AG08395 (cell line): ENCODE measurements at places on chromosomes 2 and 18.

DNA sequence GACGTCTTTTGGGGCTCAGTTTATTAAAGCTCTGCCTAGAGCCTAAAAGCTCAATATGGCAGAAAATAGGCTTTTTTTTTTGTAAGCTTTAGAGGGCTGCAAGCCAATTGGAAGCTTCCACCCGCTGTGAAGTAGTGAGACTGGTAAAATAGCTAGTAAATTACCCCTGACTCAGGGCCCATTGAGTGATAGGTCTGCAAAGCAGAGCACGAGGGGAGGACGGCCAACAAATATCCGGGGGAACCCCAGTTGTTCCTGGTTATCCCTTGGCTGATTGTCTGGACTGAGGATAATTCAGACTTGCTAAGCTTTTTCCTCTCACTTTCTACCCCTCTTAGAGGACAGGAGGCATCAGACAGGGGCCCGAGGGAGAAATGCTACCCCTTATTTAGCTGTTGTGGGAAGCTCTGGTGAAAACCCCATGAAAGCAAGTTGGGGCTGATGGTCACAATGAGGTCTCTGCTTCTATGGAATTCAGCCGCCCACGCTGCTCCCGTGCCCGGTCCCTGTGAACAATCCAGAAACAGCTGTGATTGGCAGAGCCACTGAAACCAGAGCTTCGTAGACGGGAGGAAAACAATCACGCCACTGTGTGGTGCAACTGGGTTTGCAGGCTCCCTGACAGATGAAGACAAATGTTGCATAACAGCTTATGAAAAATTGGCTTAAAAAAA is 141.9 kb upstream of the LGALSL start:
- peak; percentile 92 for DNase-seq

DNA sequence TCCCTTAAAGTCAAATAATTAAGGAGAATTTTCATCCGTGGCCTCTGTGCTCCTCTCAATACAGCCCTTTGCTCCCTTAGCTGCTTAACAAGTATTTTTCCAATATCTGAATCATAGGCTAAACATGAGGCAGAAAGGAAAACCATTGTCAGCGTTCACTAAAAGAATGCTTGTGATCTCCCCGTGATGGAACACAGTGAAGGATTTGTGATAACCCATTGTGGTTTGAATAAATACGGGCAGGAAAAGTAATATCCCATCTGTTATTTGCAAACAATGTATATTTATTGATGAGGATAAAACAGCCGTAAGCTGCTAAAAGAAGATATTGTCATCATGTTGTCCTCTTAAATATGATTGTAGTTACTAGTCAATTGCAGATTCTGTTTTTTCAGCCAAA is 258.1 kb downstream of the NAPG start:
- no peak for DNase-seq

DNA sequence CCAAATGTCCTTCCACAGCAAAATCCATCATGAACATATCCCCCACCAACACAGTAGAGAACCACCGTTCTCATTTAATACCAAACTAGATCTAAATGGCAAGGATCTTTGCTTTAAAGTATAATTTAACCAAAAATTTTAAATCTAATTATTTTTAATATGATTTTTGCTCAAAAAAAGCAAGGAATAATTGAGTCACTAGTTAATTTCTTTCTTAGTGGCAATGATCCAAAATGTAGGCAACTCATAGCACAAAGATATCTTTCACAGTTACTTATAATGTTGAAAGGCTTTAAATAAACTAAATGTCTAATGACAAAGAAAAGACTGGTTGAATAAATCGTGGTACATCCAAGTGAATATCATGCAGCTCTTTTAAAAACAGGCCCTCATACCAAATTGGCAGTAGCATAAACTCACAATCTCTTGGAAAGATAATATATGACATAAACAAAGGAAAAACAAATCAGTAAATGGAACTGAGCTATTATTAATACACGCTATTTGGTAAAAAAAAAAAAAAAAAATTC is 20.3 kb downstream of the PTPN2 start:
- no peak for DNase-seq

DNA sequence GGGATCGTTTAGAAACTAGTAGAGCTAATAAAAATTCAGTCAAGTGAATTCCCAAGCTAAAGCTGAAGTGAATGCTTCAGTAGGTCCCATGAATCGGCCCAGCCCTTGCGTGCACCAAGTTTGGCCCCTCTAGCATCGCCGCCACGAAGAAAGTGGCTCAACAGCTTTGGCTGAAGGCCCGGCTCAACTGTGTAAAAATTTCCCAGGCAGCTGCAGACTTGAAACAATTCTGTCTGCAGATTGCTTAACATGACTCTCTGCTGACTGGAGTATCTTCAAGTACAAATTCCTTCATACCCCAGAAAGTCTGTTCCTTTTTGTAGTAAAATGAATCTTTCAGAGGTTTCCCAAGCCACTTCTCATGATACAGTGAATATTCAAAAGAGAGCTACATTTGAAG is 32.7 kb downstream of the ALMS1 start:
- peak; percentile 80 for DNase-seq

DNA sequence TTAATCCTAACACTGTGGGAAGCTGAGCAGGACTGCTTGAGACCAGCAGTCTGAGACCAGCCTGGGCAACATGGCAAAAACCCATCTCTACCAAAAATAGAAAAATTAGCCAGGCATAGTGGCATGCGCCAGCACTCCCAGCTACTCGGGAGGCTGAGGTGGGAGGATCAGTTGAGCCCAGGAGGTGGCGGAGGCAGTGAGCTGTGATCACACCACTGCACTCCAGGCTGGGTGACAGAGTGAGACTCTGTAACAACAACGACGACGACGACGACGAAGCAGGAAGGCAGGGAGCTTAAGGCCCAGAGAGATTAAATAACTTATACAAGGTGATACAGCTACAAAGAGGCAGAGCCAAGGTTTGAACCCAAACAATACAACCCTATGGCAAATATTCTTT is 37.3 kb downstream of the CFAP36 start:
- no peak for DNase-seq

GRCh38 chr2:39736640-39737039 is 42.4 kb downstream of the THUMPD2 start:
- peak; percentile 74 for DNase-seq

GRCh38 chr18:24136967-24137373 is 1.9 kb upstream of the CABYR start:
- DNase-seq = no peak

GRCh38 chr2:177753682-177754491 is 318.7 kb downstream of the PDE11A start:
- peak; percentile 83 for DNase-seq

DNA sequence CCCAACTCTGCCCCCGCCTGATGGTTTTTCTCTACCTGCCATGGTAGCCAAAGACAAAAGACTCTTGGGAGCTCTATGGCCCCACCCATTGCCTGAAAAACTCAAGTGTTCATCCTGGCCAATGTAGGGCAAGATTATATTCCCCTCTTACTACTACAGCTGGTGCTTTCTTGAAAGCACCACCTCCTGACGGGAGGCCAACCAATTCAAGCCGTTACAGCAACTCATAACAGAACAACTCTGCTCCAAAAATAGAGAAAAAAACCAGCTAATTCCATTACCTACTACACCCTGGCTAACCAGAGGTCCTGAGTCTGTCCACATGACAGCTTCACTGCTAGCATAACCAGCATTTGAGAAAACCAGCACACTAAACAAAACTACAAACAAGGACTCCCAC is 127.5 kb upstream of the GAREM1 start:
- DNase-seq = no peak

DNA sequence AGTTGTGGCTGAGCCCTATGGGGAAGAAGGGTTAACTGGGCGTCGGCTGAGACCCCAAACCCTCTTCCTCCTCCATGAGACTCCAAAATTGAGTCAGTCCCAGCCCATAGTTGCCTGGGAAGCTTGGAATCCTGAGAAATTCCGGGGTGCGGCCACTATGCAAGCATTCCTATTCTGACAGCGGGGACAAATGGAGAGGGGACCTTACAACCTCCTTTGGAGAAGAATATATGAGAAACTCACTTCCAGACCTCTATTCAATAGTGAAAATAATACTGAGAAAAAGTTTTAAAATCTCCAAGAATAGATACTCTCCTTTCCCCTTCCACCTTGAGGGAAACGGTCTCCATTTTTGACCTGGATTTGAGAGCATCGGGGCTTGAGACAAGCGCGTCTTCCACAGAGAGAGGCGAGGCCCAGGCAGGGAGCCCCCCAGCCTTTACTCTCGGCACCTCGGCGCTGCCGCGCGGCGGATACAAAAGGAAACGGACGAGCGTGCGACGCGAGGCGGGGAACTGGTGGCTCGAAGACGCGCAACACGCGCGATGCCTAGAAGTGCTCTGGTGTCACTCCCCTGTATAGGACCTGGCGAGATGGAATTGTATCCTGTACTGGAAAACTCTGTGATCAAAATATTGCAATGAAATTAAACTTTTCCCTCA is 11.1 kb downstream of the NR4A2 start:
- no peak for DNase-seq

DNA sequence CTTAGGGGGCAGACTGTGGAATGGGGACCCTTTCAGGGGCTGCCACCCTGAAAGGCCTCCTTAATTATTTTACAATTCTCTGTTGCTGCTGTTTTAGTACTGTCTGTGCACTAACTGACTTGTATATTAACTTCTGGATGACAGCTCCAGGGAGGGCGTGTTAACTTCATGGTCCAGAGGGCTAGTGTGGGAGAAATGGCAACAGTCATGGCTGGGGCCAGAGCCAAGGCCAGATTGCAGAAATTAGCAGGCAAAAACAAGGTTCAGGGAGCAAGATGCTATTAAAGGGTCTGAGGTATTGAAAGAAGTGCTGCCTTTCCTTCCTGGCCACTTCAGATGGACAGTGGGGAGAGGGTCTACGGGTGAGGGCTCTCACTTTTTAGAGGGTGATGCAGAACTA is 9.1 kb downstream of the WIPF1 start:
- DNase-seq = peak; percentile 28

DNA sequence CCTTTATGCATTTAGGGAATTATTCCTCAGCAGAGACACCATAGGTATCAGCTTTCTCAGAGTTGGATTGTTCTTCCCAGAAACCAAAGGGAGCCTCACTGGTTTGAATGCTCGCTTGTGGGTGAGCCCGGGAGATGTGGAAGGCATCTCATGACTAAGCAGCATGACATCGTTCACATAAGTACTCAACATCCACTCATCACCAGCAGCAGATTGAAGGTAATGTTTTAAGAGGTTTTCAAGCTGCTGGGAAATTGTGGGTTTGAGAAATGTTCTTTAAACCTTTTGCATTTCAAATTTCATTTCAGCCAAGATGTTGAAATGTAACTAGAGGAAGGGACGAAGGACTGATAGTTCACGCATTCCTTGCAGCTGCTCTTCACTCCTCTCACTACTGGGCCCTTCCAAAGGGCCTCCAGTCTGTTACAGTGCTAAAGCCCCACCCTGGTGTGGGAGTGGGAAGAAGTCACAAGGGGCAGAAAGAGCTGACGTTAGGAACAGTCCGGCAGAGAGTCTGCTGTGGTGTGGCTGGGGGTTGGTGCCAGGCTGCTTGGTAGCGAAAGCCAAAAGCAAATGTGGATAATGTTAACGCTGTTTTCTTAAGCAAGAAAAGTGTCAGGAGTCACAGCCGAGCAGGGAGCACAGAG is 324.5 kb upstream of the EPHA4 start:
- DNase-seq = no peak

GRCh38 chr18:48059455-48060010 is 129.1 kb upstream of the SMAD2 start:
- DNase-seq = no peak

GRCh38 chr18:49668574-49669275 is 106.9 kb downstream of the LIPG start:
- no peak for DNase-seq

DNA sequence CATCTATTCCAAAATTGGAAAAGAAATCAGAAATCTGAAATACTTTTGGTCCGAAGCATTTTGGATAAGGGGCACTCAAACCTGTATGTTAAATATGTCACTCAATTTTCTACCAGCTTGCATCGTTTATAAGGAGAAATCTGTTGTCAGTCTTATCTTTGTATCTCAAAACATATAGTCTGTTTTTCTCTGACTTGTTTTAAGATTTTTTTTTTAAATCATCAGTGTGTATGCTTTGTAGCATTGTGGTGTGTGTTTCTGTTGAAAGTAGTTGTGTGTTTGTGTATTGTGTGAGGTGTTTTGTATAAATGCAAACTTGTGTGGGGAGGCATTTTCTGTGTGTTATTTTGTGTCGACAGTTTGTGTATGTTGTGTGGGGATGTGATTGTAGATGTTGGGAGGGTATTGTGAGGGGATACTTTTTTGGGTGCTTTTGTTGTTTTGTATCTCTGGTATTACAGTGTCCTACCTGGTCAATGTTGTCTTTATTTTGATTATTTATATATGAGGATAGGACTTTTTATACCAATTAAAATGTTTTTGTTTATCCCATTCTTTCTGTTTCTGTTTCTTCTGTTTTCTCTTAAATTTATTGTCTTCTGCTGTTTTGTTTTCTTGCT is 30.9 kb downstream of the SMCHD1 start:
- DNase-seq = no peak

- peak; percentile 7 for DNase-seq
These were observed 27.5 kb upstream of the SUCLG1 start for GRCh38 chr2:84486441-84487115.

DNA sequence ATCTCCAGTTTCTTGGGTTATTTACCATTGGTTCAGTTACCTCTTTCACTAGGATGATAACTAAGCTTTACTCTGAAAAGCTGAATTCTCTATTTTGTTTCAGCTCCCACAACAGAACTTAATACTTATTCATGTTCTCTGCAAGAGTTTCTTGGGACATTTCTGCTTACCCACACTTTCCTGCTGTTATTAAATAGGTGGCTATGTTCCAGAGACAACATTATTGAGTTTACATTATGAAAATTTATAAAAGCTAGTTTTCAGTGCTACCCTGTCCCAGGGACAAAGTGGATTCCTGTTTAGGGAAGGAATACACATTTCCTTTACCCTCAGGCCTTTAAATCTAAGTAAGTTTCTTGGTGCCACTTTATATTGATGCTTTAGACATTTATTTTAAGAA is 7.0 kb upstream of the GPD2 start:
- DNase-seq = no peak

DNA sequence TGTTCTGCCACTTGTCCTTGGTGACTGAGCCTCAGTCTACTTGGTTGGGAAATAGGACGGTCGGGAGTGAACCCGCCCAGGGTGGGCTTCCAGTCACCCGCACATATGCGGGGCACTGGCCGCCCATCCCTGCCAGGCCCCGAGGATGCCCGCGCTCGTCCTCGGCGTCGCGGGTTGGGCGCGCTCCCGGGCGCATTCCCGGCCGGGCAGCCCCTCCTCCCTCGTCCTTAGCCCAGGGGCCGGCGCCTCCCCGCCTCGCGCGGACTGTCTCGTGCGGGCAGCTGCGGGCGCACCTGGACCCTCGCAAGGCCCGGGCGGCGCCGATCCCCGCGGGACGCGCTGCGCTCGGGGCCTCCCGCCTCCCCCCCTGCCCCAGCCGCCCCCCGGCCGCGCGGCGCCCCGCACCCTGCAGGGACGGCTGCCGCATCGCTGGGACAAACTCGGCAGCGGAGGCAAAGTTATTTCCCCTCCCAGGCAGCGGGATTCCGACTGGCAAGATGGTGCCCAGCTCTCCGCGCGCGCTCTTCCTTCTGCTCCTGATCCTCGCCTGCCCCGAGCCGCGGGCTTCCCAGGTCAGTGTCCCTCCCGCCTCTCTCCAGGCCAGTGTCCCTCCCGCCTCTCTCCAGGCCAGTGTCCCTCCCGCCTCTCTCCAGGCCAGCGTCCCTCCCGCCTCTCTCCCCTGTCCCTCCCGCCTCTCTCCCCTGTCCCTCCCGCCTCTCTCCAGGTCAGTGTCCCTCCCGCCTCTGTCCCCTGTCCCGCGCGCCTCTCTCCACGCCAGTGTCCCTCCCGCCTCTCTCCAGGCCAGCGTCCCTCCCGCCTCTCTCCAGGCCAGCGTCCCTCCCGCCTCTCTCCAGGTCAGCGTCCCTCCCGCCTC is at the start of gene FBLN7:
Gene FBLN7 (plus strand): TSS at position 227 of the 874 bp plus-strand sequence. CDS start 271 bp downstream, at position 498.
- DNase-seq = peak; percentile 50
